ENCODE measurements at places on chromosomes 5 and 9. TPM values are rescaled to one million over a fixed set of nuclear protein-coding genes. Genes with fewer than 3 reads are reported as not detected.

The SLC34A3 gene
- not detected for total RNA-seq

The GRXCR2 gene
- not detected for total RNA-seq

The AMACR gene
- 6.8 TPM for total RNA-seq

The TEK gene
- total RNA-seq: not detected
